ENCODE measurements at places on chromosomes 12 and 14.
A peak's percentile ranks its signal among the peaks of the same experiment; 100 is the strongest.

GRCh38 chr14:24243336-24243836 lies 963 bp upstream of the TINF2 start:
- no peak for DNase-seq

DNA sequence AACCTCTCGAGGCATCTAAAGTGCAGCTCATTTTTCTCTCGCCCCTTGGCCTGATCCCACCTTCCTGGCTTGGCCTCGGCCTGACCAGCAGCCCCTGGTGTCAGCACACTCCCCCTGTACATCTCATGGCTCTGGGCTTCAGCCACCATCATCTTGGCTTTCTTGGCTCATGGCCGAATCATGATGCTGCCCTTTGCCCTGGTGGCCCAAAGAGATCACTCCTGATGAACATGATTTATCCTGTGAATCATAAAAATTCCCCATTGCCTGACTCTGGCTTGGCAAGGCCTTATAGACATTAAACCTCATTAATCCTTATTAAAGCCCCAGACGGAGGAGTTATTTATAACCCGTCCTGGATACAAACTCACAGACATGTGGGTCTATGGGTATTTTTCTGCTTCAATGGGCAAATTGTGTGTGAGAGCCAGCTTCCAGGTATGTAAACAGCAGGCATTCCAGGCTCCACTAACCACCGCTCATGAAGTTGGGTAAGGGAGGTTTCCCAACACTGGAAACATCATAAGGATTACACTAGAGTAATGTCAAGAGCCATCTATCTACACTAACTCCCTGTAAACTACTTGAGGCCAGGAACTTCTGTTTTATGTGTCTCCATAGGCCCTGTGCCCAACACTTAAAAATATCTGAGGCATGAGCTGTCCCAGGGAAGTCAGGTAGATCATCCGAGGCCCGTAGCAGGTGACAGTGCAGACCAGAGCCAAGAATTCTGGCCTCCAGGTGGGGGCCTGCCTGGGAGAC lies 171.2 kb downstream of the TTC8 start:
- no peak for DNase-seq

GRCh38 chr14:69006346-69006745 lies 27.2 kb upstream of the ACTN1 start:
- DNase-seq: no peak

DNA sequence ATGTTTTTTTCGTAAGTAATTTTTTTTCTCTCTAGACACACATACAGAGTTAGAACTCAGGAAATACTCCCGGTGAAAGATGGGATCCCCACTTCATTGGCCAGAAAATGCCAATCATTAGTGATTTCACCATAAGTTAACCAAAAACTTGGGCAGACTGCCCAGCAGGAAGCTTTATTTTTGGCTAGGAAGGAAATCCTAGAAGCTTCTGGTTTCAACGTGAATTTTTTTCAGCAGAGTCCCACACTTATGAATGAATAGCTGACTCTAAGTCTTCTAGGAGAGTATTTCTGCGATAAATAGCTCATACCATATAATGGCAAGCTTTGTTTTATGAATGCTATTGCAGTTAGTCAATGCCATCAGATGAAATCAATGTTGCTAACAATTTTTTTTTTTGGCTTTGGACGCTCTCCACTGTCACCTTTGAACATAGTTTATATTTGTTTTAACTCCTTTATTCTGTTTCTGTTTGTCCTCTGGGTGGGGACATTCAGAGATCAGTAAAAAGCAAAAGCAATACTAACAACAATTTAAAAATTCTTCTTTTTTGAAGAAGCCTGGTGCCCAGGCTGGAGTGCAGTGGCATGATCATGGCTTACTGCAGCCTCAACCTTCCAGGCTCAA lies 9.5 kb downstream of the PPP1CC start:
- DNase-seq: no peak

GRCh38 chr12:11697670-11698387 lies 48.4 kb downstream of the ETV6 start:
- no peak for DNase-seq

DNA sequence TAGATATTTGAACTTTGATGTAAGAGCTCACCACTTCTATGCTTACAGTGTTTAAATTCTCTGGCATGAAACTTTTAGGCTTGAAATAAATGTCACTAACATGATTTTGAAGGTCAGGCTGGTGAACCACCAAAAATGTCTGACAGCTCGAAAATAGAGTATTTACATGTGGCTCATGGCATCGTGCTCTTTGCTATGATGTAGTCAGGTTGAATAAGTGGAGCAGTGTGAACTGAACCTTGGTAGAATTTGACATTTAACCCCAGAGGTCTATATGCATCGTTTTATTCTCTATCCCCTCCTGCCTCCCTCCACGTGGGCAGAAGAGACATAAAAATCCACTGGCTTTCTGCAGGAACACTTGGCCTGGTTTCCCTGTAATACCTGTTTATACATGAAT lies 369.7 kb upstream of the ATP2B1 start:
- peak; percentile 11 for DNase-seq

DNA sequence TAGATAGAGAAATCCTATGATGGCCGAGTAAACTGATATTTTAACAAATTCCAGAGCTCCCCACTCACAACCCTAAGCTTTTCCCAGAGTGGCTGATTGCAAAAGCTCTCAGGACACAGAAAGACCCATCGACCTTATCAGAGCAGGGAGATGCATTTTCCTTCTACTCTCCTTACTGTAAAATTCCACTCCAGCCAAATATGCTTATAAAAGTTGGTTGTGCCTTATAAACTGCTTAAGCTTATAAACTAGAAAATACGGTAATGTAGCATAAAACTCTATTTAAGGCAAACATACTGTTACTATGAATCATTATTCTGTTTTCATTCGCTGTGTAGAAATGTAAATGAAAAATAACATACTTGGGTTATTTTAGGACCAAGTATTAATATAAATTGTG lies 41.6 kb upstream of the TRHDE start:
- DNase-seq: no peak

DNA sequence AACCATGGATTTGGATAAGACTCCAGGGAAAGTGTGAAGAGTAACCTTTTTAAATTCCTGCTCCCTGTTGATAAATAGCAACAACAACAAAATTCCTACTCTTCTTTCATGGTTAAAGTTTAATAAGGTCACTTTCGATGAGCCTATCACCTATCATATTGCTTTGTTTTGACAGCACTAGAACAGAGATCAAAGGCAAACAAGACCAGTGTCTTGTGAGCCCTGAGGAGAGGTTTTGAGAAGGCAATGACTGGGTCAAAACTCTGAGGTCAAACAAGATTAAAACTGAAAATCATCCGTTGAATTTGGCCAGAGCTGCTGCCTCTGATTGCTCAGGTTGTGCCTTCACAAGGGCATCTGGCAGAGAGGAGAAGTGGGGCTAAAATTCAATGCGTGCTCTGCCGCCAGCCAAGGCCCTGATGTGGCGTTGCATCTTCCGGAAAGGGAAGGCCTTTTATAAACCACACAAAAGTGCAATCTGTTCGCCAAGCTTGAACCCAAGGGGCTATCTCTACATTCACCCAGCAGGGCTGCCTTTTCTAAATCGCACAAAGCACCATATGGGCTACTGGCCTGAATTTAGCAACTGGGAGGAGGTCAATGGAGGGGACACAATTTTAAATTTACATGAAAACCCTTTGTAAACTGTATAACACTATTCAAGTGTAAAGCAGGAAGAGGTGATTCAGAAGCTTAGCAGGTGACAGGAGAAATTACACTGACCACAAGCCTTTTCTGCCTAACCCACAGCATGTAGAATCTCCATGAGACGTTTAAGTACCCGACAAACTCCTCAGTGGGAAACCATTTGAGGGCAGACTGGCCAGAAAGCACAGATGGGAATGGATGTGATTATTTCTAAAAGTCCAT lies 140.8 kb downstream of the DAD1 start:
- no peak for DNase-seq

- DNase-seq: peak; percentile 59
These were observed 458 bp upstream of the HOXC4 start for GRCh38 chr12:54053003-54053750.

DNA sequence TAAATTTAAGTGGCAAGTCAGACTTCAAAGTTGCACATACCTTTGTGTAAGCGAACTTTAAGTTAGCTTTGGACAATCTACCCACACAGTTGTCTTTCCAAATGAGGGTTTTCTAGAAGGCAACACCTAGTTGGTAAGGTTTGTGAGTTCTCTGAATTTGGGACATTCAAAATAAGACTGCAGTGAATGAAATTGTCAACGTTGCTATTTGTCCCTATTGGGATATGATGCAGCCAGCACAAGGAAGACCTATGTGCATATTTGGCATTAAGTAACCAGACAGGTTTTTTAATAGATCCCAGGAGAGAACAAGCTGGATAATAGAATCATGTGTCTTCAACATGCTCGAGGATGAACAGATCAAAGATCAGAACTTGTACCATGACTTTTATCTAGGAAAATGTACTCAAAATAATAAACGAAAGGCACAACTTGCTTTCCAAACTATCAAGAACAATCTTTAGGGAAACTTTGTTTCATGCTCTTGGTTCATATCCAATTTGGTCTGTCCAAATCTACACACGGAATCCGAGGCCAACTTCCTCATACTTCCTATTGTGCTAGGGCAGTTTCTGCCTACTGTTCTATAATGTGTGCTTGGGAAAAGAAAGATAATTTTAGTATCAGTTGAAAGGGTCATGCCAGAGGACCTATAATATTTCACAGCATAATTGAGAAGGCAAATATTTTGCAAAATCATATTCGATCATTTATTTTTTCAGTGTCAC lies 284.2 kb upstream of the SOX5 start:
- no peak for DNase-seq

GRCh38 chr14:95157048-95157326 lies 342 bp downstream of the DICER1 start:
- no peak for DNase-seq
